ENCODE measurements at places on chromosomes 7 and 10. TPM values are rescaled to one million over a fixed set of nuclear protein-coding genes. Genes with fewer than 3 reads are reported as not detected.

DNA sequence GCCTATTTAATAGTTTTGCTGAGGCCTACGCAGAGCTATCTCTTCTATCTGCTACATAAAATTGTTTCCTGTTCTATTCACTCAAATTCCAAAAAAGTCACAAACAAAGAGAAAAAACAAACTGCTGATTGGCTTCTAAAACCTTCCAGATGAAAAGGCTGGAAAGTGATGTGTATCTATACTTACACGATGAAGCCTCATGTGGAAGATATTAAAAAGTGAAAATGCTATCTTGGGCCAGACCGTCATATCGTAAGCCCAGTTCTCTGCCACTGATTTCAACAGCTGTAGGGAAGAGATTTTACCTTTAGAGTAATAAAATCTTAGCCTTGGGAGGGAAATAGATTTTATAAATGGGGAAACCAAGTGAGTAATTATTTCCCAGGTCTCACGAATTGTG lies 394.8 kb downstream of the KIF20B start:
- no peak for DNase-seq

- DNase-seq = no peak
Measured at GRCh38 chr7:39054731-39055130, 77.0 kb downstream of the POU6F2 start.

GRCh38 chr7:43108255-43109011 lies 4.0 kb upstream of the HECW1 start:
- peak; percentile 83 for DNase-seq

- DNase-seq = no peak
Measured at GRCh38 chr10:101071267-101071884, 9.6 kb downstream of the KAZALD1 start.

DNA sequence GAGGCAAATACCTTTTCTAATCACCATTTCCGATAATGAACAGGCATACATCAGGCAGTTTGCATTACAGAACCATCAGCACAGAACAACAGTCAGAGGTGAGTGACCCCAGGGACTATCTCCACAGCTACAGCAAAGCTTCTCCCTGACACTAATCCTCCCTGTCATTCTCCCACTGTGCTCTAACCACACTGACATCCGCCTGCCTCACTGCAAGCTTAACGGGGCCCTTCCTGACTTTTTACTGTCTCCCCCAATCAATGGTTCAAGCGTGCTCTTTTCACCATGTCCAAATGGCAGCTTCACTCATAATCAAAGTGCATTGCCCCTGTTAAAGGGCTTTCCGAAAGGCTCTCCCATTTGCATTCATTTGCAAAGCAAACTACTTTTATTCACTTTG lies 196.3 kb downstream of the DNAJC1 start:
- DNase-seq = no peak

DNA sequence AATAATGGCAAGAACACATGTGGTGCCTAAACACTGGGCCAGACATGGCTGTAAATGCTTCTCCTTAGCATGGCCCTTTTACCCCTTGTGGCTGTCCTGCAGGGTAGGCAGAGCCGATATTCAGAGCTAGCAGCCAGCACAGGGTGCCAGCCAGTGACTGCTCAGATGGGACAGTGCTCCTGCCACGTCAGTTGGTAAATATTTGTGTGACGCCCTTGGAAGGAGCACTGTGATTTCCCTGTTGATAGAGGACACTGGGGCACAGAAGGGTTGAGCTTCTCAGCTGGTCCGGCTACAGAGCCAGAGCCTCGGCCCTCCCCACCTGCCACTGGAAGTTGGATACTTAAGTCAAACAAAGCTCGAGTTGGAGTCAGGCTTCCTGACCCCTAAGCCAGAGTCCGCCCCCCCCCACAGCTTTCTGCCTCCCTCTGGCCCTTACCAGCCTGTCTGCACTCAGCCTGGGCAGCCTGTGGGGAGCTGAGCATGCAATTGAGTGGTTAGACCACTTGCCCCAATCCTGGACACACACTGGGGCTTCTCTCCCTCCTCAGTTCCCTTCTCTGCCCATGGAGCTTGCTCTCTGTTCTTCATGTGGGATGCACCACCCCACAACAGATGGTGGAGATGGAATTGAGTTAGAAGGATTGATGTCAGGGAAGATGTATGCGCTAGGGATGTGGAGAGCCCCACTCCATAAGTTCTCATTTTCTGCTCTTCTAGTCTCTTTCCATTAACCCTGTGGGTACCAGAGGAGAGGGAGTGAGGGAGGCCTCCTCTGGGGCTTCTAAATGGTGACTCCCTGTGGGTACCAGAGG lies 350.8 kb downstream of the PLXNA4 start:
- DNase-seq = no peak

DNA sequence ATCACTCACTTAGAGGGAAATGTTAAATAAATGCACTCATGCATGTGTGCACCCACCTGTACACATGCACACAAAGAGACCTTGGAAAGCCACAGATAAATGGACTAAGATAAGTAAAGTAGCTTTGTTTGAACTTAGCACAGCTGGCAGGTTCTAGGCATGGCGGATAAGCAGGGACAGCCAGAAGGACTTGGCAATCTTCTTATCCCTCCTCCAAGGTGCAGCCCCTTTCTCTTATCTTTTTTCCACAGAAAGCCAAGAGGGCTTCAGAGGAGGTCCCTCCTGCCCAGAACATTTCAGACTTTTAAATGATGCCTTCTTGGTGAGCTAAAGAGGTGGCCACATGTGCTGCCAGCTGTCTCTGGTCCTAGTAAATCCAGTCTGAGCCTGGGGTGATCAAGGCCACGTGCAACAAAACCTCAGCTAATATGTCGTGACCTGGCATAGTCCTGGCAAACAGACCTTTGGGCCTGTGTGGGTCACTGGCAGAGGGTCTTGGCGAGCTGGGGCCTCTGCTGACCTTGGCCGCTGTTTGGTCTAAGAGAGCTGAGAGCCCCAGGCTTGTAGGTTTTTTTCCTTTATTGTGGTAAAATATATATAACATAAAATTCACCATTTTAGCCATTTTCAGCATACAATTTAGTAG lies 43.2 kb upstream of the SLC35B4 start:
- DNase-seq = no peak

DNA sequence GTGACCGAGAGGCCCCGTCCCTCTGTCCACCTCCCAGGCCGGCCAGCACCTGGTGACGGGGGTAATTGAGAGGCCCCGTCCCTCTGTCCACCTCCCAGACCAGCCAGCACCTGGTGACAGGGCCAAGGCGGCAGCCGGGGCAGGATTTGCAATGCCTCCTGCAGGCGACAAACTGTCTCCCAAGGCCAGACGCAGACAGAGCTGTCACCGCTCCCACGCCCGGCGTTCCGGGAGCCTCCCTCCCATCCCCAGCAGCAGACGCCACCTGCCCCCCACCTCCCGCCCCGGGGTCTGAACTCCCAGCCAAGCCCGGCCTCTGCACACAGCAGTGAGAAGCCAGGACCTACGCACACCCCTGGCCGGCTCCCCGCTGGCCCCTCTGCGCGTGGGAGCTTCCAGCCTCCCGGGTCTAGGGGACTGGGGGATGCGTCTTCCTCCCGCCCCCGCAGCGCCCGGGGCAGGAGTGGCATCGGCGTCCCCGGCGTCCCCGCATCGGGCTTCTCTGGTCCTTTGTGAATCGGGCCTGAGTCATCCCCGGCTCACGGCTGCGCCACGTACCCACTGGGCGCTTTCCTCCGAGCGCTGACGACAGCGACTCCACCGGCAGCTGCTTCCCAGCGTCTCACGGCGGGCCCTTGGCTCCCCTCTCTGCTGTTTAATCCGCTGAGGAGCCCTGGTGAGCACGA lies 95.1 kb upstream of the DIP2C start:
- peak; percentile 93 for DNase-seq

DNA sequence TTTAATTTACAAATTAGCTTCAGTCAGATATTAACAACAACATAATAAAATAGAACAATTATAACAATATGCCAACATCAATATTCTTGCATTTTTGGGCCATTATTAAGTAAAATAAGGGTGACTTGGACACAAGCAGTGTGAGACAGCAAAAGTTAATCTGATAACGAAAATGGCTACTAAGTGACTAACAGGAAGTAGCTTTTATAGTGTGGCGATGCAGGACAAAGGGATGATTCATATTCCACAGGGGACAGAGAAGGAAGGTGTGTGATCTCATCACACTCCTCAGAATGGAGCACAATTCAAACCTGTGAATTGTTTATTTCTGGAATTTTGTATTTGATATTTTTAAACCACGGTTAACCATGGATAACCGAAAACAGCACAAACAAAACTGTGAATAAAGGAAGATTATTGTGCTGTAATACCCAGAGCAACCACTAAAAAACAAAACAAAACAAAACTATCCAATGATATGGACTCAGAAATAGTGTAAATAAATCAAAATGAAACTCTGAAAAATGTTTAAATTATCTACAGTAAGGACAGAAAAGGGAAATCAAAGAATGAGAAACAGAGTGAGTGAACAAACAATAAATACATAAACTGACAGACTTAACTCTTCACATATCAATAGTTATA lies 66.9 kb upstream of the TFEC start:
- DNase-seq = no peak

DNA sequence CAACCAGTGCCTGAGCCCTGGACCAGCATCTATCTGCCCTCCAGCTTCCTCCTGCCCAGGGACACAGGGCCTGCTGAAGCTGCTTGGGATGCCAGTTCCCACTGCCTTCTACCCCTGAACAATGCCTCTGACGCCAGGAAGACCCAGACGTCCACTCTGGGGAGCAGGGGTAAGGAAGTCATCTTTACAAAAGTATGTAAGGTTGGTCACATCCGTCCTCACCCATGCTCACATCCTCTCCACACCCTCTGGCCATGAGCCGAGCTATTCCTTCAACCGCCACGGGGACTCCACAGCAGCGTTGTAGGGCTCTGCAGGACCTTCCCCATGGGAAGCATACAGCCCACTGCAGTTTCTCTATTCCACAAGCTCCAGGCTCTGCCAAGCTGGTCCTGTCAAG lies 58.5 kb downstream of the CLRN3 start:
- no peak for DNase-seq

DNA sequence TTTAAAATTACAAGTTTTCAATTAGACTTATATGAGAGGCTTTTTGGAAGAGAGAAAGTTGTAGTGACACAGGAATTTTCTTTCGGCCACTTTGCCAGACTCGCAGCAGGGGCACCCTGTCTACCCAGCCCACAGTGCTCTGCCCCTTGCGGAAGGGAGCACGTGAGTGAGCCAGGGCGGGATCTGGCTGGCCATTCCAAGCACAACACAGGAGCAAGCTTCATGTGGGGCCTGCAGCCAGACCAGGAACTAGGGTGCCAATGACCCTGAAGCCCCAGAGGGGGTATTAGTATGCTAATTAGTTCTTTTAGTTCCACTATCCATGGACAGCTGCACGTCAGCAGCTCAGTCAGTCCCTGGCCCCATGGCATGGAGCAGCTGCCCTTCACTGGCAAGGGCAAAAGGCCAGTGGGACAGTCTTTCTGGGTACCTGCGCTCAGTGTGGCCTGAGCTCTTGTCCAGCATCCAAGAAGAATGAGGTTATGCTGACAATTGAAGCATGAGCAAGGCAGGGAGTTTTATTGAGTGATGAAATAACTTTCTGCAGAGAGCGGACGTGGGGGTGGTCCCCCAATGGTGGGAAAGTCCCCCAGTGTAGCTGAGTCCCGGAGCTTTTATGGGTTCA lies 251.1 kb upstream of the CSTF2T start:
- DNase-seq = peak; percentile 69

GRCh38 chr7:36633377-36633776 lies 90.9 kb downstream of the AOAH start:
- DNase-seq = no peak

DNA sequence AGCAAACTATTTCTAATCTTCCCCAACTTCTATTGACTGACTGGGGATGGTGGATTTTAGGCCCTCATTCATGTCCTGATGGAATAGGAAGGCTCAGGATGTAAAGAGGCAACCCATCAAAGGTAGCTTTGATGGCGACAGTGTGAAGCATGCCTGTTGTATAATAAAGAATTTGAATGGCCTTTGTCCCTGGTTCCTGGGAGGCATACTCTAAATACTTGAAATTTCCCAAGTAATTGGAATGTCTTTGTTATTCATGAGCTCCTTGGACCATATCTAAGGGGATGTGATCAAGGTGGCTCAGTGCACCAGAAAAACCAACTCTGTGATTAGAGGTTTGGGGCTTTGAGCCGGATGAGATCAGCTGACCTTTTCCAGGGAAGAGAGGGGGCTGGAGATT lies 264.5 kb upstream of the NEBL start:
- DNase-seq = no peak

- DNase-seq = no peak
Measured at GRCh38 chr10:12958546-12959110, 42.9 kb downstream of the CCDC3 start.

GRCh38 chr10:47225219-47225927 lies 74.6 kb upstream of the GDF10 start:
- no peak for DNase-seq

- DNase-seq = no peak
Measured at GRCh38 chr10:569961-570627, 119.4 kb downstream of the DIP2C start.

DNA sequence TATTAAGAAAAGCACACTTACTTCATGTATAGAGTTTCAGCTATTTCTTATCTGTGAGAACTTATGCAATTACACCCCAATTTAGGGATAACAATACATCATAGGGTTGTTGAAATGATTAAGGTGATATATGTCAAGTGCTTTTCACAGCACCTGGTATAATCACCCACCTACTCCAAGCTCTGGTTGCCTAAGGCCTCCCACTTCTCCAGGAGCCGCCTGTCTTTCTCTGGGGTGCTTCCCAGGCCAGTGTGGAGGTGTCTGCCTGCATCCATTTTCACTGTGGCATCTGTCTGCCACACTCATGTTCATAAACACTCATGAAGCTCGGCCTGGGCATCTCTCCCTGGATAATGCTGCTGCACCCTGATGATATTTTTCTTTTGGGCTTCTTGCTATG lies 250.3 kb downstream of the STK31 start:
- no peak for DNase-seq

The HECTD2 gene
- total RNA-seq = 23.4 TPM

The TBXAS1 gene
- total RNA-seq = 24.5 TPM

The SDK1 gene
- 20.0 TPM for total RNA-seq

The OR9A2 gene
- 0.48 TPM for total RNA-seq

The RNF133 gene
- 1.7 TPM for total RNA-seq

The MSS51 gene
- total RNA-seq = 2.9 TPM
